Activated CD8-positive, alpha-beta memory T cell treated with anti-CD3 and anti-CD28 coated beads for 1 hour (primary cell): ENCODE measurements at places on chromosomes 4 and X.

- DNase-seq: no peak
Observed at GRCh38 chrX:45424326-45424725, 223.7 kb upstream of the DIPK2B start.

GRCh38 chr4:1464581-1465171 lies 58.4 kb upstream of the NKX1-1 start:
- no peak for DNase-seq

DNA sequence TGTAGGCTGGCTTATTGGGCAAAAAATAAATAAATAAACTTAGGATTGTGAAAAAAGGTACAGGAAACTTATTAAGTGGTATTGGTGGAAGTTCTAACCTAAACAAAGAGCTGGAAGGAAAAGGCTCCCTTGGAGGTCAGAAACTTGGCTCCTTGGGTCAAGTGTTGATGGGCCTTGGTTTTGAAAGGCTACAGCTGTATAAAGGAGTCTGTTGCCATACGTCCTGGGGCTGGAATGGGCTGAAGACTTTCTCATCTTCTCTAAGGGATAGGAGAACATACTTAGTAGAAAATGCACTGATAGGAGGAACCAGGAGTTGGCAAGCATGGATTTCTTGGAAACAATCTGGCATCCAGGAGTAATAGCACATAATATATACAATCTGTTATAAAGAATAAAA lies 56.6 kb downstream of the PDLIM5 start:
- DNase-seq: no peak

DNA sequence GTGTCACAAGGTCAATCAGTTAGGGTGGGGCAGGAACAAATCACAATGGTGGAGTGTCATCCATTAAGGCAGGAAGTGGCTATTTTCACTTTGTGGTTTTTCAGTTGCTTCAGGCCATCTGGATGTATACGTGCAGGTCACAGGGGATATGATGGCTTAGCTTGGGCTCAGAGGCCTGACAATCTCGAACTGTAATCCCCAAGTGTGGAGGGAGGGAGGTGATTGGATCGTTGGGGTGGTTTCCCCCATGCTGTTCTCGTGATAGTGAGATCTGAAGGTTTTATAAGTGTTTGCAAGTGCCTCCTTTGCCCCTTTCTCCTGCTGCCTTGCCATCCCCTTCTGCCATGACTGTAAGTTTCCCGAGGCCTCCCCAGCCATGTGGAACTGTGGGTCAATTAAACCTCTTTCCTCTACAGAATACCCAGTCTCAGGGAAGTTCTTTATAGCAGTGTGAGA lies 36.7 kb upstream of the STS start:
- DNase-seq: no peak

DNA sequence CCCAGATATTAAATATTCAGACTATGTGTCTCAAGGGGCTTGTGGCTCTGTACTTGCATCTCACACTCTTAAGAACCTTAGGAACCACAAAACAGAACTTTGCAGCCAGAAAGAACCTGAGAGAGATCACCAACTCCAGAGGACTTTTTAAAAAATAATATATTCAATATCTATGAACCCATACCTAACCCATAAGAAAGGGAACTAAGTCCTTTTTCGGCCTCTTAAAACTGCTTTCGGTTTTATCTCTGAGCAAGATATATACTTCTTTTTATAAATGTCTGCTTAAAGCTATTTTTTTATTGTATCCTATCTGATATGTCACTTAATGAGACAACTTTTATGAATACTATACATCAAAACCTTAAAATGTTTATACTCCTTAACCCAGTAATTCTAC lies 10.9 kb downstream of the SMARCA1 start:
- no peak for DNase-seq

- DNase-seq: no peak
Observed at GRCh38 chr4:184588893-184589292, 60.4 kb downstream of the CASP3 start.

- no peak for DNase-seq
Observed at GRCh38 chrX:153901753-153902140, 2.7 kb upstream of the AVPR2 start.

- DNase-seq: no peak
Observed at GRCh38 chr4:95304898-95305297, 243.9 kb downstream of the UNC5C start.
